Tibial nerve (tissue), 4 donors: ENCODE measurements at places on chromosomes 12 and 14. TPM values are rescaled to one million over a fixed set of nuclear protein-coding genes. Genes with fewer than 3 reads are reported as not detected.

DNA sequence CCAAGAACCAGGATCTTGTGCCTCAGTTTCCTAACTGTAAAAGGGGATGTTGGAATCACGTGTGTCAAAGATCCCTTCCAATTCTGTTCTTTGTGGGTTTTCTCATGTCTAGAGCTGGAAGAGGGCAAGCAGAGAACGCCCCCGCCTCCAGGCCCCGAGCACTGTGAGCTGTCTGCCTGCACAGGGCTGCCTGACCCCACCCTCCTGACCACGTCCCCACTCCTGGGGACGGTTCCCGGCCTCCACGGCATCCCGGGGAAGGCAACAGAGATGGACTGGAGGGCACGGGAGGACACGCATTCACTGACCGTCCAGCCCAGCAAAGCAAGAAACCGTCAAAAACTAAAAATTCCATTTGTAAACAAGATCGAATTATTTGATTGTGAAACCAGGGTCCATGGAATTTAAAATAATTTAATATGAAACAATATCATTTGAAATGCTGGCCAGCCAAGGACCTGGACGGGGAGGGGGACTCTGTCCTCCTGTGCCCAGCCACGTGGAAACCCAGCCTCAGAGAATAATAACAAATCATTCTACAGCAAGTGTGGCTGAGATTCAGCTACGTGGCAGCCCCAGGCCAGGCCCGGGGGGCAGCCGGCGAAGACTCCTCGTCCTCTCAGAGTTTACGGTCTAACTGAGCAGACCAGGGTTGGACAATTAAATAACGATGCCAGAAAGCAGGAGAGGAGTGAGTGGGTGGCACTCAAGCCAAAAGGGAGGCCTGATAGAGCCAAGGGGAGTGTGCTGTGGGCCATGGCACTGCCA is 87.3 kb upstream of the DIO3 start:
- H3K4me1 ChIP-seq = no peaks in the 10 kb centered on the region
- no peak overlapping the region for H3K27ac ChIP-seq
- DNase-seq = no peak
- H3K27me3 ChIP-seq = no peaks in the 10 kb centered on the region
- no peak overlapping the region for H3K4me3 ChIP-seq
- no peaks in the 10 kb centered on the region for H3K36me3 ChIP-seq

GRCh38 chr12:30016540-30017055 is 232.9 kb upstream of the TMTC1 start:
- H3K27ac ChIP-seq = no peak overlapping the region
- H3K4me1 ChIP-seq = no peaks in the 10 kb centered on the region
- H3K27me3 ChIP-seq = no peaks in the 10 kb centered on the region
- no peaks in the 10 kb centered on the region for H3K36me3 ChIP-seq
- DNase-seq = no peak

DNA sequence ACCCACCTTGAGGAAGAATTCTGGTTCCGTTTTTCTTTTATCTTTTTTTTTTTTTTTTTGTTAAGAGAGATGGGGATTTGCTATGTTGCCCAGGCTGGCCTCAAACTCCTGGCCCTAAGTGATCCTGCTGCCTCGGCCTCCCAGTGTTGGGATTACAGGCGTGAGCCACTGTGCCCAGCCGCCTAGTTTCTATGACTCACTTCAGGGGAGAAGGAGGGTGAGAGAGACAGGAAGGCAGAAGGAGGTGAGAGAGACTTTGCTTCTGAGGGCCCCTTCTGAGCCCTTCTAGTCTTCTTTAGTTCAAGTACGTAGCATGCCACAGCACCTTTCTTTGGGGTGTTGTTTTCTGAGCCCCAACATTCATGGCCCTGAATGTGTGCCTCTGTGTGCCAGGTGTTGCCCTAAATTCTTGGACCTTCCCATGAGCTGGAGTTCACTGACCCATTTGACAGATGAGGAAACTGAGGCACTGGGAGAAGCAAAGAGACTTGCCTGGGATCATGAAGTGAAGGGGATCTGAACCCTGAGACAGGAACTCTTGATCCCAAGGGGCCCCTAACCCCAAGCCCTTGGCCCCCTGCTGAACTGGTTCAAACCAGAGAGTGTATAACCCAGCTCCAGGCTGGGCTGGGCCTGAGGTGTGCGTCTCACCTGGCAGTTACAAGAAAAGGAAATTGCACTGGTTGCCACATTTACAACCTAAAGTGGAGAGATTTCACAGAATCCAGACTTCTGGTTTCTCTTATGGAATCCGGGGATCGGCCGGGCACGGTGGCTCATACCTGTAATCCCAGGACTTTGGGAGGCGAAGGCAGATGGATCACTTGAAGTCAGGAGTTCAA is 20.8 kb downstream of the SH2B3 start:
- DNase-seq = no peak
- no peaks in the 10 kb centered on the region for H3K4me1 ChIP-seq
- H3K4me3 ChIP-seq = no peak overlapping the region
- no peak overlapping the region for H3K27ac ChIP-seq

DNA sequence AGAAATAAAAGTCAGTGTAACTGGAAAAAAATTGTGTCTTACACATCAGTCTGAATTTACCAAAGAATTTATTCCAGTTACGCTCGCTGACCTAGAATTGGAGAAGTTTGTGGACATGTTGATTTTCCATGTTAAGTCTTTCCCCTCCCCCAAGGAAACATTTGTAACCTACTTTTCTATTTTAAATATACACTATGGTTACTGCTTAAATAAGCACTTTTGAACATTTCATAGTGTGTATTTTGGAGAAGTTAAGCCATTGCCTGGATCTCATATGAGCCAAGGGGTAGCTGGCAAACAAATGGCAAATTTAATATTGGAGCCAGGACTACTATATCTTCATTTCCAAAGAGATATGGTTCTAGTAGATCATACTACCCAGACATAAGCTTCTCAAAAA is 42.9 kb upstream of the NT5DC3 start:
- no peak for DNase-seq
- no peak overlapping the region for H3K27ac ChIP-seq
- no peaks in the 10 kb centered on the region for H3K4me1 ChIP-seq
- H3K27me3 ChIP-seq = no peaks in the 10 kb centered on the region
- H3K36me3 ChIP-seq = no peaks in the 10 kb centered on the region
- no peak overlapping the region for H3K4me3 ChIP-seq

- H3K4me1 ChIP-seq = no peaks in the 10 kb centered on the region
- H3K27me3 ChIP-seq = no peaks in the 10 kb centered on the region
- H3K27ac ChIP-seq = no peak overlapping the region
- peak; percentile 21 for DNase-seq
- H3K4me3 ChIP-seq = no peak overlapping the region
These were observed 169.2 kb downstream of the PIK3C2G start for GRCh38 chr12:18430425-18431048.

GRCh38 chr12:89059056-89059455 is 293.2 kb downstream of the DUSP6 start:
- H3K27me3 ChIP-seq = no peaks in the 10 kb centered on the region
- no peak overlapping the region for H3K4me3 ChIP-seq
- H3K36me3 ChIP-seq = no peaks in the 10 kb centered on the region
- DNase-seq = no peak

DNA sequence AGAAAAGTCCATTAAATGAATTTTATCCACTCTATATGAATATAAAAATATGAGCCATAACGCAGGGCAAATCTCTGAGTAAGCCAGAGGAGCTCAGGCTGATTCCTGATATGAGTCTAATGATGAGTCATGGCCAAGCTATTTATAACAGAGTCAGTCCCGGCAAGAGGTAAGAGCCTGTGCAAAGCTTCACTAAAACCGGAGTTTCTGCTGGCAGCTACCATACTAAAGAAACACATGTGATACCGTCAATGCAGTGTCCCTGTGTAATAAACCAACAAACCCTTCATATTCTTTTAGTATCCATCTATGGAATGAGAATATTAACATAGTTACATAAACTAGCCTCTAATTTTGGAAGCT is 319.4 kb downstream of the KCNC2 start:
- no peaks in the 10 kb centered on the region for H3K27me3 ChIP-seq
- H3K27ac ChIP-seq = no peak overlapping the region
- DNase-seq = no peak
- H3K36me3 ChIP-seq = no peaks in the 10 kb centered on the region

DNA sequence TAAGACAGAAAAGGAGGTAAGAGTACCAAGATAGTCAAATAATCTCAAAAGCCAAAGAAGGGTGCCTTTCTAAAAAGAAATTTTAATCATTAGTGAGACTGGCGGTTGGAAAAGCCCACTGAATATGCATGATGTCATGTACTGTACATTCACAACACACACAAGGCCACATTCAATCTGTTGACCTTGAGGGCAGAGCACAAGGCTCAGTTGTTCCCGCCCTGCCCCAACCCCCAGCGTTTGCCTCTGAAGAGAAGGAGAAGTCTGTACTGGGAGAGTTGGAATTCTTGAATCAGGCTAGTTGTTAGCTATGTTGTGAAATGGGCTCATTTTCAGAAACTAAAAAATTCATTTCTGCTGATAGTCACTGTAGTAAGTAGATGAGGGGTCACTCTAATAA is 50.2 kb upstream of the NID2 start:
- H3K36me3 ChIP-seq = no peaks in the 10 kb centered on the region
- no peaks in the 10 kb centered on the region for H3K27me3 ChIP-seq
- H3K4me1 ChIP-seq = no peaks in the 10 kb centered on the region
- H3K4me3 ChIP-seq = no peak overlapping the region

- H3K27ac ChIP-seq = no peak overlapping the region
- peaks cover 34% of the 10 kb centered on the region for H3K4me1 ChIP-seq
- no peak for DNase-seq
- no peaks in the 10 kb centered on the region for H3K27me3 ChIP-seq
- H3K36me3 ChIP-seq = no peaks in the 10 kb centered on the region
These were observed 113.3 kb upstream of the SOX5 start for GRCh38 chr12:24062642-24063245.

DNA sequence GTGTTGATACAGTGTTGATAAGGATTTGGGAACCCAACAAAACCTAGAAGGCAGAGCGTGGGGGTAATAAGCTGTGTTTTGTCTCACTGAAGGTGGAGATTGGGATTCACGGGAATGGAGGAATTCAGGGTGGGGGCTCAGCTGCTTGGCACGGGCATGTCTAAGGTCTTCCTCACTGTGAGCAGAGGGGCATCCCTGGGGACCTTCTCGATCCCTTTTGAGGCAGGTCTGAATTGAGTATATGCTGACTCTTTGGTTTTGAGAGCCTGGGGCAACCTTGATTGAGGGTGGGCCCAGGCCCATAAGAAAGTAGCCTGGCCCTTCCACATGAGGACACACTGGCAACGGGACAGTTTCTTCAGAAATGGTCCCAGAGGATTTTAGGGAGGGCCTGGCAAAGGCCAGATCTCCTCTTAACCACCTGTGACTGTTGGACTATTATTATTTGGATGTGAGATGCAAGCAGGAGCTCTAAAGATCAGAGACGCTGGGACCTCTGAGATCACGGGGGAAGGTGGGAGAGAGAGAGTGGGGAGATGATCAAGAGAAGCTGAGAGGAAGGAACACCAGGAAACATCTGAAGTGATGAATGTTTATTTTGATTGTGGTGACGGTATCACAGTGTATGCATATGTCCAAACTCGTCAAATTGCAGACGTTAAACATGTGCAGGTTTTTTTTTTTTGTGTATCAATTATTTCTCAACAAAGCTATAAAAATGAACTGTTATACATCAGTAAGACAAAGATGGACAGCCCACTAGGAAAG is 48.4 kb downstream of the SMIM41 start:
- no peak overlapping the region for H3K4me3 ChIP-seq
- H3K27me3 ChIP-seq = no peaks in the 10 kb centered on the region
- DNase-seq = no peak
- H3K27ac ChIP-seq = no peak overlapping the region

- H3K4me3 ChIP-seq = no peak overlapping the region
- H3K4me1 ChIP-seq = no peaks in the 10 kb centered on the region
- no peaks in the 10 kb centered on the region for H3K36me3 ChIP-seq
- DNase-seq = no peak
- H3K27me3 ChIP-seq = no peaks in the 10 kb centered on the region
These were observed 792.3 kb downstream of the TMEM121 start for GRCh38 chr14:106318700-106319099.

GRCh38 chr14:84202486-84202885 is 1327.5 kb upstream of the FLRT2 start:
- no peaks in the 10 kb centered on the region for H3K4me1 ChIP-seq
- no peak overlapping the region for H3K4me3 ChIP-seq
- DNase-seq = no peak

GRCh38 chr12:122190842-122191668 is 8.1 kb downstream of the LRRC43 start:
- no peaks in the 10 kb centered on the region for H3K36me3 ChIP-seq
- H3K27me3 ChIP-seq = peaks cover 13% of the 10 kb centered on the region
- no peak overlapping the region for H3K27ac ChIP-seq
- no peaks in the 10 kb centered on the region for H3K4me1 ChIP-seq
- H3K4me3 ChIP-seq = no peak overlapping the region

DNA sequence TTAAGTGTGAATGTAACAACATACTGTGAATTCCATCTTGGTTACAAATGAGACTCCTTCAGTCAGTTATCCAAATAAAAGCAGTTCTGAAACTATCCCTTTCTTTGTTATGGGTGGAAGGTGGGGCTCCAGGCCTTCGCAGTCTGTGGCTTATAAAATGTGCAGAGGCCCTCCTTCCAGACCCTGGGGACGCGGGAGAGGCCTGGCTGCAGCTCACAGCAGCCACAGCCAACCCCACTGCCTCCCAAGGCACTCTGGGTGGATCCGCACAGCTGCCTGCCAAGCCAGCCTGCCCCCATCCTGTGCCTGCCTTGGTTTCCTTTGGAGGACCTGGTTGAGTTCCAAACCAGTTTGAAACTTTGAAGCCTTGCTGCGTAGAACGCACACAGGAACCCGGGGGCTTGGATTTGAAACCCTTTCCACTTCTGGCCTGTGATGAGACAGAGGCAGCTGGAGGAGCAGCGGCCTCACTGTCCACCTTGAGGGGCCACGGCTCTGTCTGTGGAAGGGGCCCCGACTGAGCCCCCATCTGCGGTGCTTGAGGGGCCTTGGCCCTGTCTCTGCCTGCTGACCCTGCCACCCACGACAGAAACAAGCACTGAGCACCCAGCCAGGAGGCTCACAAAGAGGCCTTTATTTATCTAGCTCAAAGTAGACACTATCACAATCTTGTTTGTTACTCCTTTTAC is 30.4 kb downstream of the CCNK start:
- DNase-seq = no peak
- peak overlapping the region; percentile 72 for H3K27ac ChIP-seq
- H3K27me3 ChIP-seq = no peaks in the 10 kb centered on the region

- peaks cover 19% of the 10 kb centered on the region for H3K36me3 ChIP-seq
- no peaks in the 10 kb centered on the region for H3K27me3 ChIP-seq
- no peak overlapping the region for H3K4me3 ChIP-seq
These were observed 33.5 kb downstream of the NIN start for GRCh38 chr14:50797250-50798047.

The PRR4 gene
- 7.8 TPM for total RNA-seq

The GLT8D2 gene
- total RNA-seq = 22.7 TPM

The C14orf132 gene
- total RNA-seq = 13.4 TPM

The KRT73 gene
- total RNA-seq = not detected

The PPHLN1 gene
- total RNA-seq = 38.6 TPM

The GPRC5D gene
- not detected for total RNA-seq

The TTC6 gene
- total RNA-seq = not detected

The RAD9B gene
- total RNA-seq = 2.4 TPM

The MGST1 gene
- 114 TPM for total RNA-seq

The KIF5A gene
- 1.9 TPM for total RNA-seq

The PLBD1 gene
- total RNA-seq = 4.8 TPM
